T47D (cell line): ENCODE measurements at places on chromosomes 12 and 14.

DNA sequence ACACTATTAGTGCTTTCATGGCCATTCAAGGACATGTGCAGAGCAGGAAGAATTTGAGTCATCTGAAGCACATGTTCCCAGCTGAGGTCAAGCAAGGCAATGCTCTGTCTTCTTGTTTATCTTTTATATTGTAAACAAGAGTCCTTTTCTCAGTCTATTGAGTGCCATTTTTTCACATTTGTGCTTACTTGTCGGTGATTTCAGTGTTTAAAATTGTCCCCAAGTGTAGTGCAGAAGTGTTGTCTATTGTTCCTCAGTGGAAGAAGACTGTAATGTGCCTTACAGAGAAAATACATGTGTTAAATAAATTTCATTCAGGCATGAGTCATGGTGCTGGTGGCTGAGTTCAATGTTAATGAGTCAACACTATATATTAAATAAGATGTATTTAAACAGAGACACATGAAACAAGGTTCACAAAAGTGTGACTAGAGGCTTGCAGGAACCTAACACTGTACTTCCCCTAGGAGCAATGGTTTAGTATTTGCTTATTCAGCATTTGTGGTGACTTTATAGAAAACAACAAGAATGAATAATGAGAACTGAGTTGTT lies 391.1 kb downstream of the LRIG3 start:
- DNase-seq: no peak

GRCh38 chr12:66059666-66060065 lies 70.9 kb downstream of the LLPH start:
- DNase-seq: no peak

DNA sequence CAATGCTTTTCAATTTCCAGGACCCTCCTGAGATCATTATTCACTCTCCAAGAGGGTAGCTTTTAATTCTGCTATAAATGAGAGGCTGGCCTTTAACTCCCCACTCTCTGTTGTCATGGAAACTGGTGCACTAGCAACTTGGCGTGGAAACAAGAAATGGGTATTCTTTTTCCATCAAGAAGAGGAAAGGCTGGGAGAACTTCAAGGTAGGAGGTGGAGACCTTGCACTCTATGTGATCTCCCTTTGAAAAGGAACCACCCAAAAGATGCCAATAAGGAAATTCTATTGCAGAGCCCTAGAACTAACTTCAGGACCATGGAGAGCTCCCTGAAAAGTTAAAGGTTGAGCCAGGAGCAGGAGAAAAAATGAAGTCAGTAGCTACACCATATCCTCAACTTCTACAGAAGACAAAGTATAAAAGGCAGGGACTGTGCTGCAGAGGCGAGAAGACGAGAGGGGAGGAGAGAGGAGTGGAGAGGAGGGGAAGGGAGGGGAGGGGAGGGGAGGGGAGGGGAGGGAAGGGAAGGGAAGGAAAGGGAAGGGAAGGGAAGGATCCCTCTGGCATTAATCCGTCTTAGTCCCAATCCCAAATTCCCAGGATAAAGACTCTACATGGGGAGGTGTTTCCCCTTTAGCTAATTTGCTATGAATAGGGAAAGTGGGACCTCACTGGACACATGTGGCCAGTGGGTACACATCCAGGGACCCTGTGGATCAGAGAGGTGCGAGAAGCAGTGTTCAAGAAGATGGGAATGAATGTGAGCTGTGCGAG lies 46.7 kb upstream of the FICD start:
- DNase-seq: peak; percentile 66

- DNase-seq: no peak
Measured at GRCh38 chr14:60654334-60654821, 5.1 kb upstream of the SIX1 start.

DNA sequence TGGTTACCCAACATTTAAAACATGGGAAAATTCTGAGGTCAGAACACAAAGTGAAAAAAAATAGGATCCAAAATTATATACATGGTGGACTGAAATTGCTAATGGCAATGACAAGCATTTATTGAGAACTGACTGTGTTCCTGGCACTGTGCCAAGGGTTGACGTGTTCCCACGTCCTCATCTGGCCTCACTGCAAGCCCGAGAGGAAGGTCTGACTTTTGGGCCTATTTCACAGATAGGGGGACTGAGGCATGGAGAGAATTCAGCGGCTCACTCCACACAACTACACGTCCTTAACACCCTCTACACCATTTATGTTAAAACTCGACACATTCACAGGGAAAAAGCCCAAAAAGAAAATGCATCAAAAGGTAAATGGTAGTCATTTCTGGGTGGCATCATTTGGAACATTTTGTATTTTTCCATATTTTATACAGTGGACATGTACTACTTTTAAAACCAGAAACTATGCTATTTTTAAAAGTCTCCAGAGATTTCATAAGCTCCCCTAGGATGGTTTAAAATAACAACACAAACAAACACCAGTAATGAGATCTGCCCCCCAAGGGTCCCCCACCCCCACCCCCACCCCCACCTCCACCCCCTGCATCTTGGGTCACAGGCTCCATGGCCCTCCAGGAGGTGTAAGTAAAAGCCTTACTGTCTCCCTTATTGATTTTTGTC lies 27.7 kb downstream of the CLMN start:
- no peak for DNase-seq

GRCh38 chr12:49138587-49138986 lies 7.4 kb upstream of the TUBA1B start:
- no peak for DNase-seq

- no peak for DNase-seq
Measured at GRCh38 chr14:82719617-82720016, 1186.0 kb upstream of the SEL1L start.

- no peak for DNase-seq
Measured at GRCh38 chr12:118581371-118581770, 205.0 kb downstream of the SUDS3 start.

DNA sequence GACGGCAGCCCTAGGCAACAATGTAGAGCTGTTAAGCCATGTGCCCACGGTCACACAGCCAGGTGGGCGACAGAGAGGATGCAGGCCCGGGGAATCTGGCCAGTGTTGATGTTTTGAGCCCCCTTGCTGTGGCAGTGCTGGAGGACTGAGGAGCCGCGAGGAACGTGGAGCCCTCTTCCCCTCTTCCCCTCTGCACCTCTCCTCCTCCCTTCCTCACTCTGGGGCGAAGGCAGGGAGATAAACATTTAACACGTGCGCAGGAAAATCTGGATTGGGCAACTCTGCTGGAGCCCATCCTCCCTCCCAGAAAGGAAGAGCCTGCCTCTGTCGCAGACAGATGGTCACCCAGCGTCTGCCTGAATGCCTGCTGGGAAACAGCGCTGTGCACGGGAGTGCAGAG lies 376.8 kb downstream of the FUT8 start:
- no peak for DNase-seq
